Smooth muscle cell of the brain vasculature (primary cell): ENCODE measurements at places on chromosomes 2 and 18.

DNA sequence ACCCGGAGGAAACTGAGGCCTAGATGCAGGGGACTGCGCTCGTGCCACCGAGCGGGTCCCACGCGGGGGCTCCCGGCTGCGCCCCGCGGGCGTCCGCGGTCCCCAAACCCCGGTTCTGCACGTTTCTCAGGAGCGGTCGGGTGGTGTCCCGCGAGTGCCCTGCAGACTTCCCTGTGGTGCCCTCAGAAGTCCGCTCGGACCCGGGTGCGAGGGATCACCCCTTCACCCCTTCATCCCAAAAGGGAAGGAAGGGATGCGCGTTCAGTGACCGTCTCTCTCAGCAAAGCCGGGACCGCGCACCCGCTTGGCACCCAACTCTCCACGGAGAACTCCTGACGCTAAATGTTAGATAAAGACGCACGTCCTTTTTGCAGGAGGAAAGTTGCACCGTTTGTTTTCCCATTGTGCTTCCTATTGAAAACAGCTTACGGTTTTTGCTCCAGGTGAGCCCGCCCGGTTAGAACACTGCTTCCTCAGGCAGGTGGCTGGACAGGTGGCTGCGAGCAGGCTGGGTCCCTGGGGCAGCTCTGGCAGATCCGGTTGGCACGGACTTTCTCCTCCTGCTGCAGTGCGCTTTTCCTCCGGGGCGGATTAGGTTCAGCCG, 779 bp downstream of the DGKD start:
- DNase-seq: no peak

DNA sequence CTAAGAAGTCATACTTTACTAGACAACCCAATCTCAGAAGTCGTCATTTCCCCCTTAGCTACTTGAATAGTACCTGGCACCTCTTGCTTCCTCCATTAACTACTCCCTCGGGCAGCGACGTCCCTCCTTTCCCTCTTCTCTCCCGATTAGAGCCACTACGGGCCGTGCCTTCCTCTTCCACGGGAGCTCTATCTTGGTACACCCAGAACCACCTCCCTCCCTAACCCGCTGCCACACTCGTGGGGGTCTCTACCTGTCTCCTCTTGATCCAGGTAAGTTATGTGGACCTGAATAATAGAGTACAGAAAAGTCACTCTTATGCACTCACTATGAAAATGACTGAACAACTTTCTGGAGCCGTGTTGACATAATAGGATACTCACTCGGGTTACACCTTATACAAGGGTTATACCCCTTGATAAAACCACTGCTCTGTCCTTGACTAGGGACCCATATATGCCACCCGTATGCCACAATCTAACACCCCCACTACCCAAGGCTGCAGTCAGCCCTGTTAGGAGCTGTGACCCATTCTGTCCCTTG, 595 bp upstream of the HDHD2 start:
- no peak for DNase-seq

DNA sequence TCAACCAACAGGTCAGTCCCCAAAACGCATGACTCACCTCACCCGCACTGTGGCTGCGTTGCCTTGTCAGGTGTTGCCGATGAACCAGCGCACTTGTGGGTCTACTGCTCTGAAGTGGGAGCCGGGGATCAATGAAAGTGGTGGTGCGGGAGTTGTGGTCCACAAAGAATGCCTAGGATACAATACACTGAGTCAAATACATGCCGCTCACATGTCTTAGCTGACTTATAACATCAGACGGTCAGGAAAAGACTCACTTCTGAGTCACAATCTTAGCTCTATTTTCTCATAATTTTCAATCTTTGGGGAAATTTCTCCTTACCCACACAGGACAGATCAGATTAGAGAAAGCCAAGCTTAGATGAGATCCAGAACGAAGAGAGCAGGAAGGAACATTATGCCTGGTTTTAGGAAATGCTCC, 107.1 kb upstream of the STK17B start:
- DNase-seq: no peak

- no peak for DNase-seq
These were observed 355.2 kb upstream of the KCNJ3 start for GRCh38 chr2:154343282-154343681.

DNA sequence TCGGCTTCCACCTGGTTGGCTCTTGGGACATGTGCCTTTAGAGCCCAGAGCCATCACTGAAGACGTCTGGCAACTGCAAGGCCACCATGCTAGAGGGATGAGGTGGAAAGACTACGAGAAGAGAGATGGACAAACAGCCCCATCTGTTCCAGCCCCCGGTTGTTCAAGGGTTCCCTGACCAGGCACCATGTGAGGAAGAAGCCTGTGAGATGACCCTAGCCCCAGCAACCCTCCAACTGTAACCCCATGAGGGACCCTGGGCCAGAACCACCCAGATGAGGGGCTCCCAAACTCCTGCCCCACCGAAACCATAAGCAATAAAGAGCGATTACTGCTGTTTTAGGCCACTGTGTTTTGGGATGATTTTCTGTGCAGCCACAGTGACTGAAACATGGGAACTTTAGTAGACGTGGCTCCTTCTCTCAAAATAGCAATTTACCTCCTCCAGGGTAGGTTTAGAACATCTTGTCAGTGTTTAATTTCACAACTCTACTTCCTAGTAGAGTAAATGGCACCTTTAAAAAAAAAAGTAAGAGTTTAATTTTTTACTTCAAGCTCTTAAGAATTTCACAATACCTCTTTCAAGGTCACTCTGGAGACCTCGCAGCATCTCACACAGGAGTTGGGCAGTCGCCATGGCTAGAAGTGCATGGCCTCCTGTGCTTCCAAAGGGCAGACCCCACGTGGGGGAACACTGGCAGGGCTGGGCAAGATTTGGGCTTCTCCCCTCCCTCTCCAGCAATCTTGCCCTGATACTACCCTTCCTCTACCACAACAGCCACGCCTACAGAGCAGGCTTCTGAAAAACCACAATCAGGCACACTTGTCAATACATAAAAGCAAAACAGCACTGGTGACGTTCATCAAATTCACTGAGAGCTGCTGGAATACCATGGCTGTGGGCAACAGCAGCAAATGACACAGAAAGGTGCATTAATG, 48.8 kb downstream of the TMEM163 start:
- no peak for DNase-seq

DNA sequence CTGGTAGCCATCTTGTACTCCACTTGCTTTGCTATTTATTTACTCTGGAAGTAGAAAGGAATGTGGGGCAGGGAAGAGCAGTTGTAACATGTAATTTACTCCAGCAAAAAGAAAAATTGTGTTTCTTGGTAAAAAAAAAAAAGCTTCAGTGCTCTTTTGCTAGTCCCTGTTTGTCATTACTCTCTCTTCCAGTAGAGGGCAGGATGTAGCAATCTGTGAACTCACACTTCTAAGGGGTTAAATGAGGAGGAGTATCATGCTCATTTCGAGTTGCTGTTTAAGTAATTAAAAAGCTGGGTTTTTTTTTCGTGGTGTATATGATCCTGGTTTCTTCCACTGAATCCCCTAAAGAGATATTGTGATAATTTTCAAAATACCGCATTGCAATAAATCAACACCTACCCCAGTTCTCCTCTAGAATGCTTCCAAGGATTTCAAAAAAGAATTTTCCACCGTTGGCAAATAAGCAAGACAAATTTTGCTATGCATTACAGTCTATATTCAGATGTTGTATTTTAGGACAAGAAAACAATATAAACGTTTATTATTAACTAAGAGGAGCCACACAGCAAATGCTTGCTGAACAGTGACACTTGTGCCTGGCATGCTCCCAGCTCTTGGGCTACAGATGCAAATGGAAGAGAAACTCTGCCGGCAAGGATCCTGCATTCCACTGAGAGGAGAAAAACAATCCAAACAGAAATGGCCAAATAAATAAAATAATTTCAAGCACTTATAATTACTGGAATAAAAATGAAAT, 261.6 kb downstream of the ASXL3 start:
- peak; percentile 28 for DNase-seq

GRCh38 chr2:174615871-174616436, 18.4 kb upstream of the WIPF1 start:
- DNase-seq: peak; percentile 68

GRCh38 chr2:213246497-213247281, 37.6 kb upstream of the SPAG16 start:
- no peak for DNase-seq

DNA sequence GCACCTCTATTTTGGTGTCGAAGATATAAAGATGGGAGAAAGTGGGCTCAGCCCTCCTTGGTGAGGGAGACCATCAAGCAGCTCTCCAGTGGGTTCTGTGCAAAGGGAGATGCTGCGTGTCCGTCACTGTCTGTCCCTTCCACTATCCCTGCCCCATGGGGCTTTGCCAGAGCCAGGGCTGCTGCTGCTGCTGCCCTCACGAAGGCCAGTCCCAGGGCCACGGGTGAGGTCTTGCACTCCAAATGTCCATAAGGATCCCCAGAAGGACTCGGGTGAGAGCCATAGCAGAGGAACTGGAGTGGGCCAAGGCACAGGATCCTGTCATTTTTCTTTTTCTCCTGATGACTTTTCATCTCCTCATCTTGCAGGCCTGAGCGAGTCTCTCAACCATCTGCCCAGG, 3.7 kb upstream of the DIPK1C start:
- no peak for DNase-seq
